HTR-8/SVneo (cell line): ENCODE measurements at places on chromosomes 6 and 20.
A peak's percentile ranks its signal among the peaks of the same experiment; 100 is the strongest.

GRCh38 chr20:45087814-45088213 lies 13.1 kb downstream of the KCNS1 start:
- DNase-seq: no peak

DNA sequence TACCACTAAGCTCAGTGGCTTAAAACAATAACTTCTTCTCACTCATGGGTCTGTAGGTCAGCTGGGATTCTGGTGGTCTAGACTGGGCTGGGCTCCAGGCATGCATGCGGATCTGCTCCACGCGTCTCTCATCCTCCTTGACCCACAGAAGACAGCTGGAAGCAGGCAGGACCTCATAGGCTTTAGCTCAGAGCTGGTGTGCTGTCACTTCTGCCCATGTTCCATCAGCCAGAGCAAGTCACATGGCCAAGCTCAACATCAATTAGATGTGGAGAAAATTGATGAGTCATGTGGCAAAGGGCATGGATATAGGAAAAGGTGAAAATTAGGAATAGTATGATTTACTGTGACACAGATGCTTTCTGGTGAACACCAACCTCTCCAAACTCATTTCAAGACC lies 57.4 kb upstream of the PSMF1 start:
- no peak for DNase-seq

GRCh38 chr20:20211274-20211987 lies 156.5 kb upstream of the INSM1 start:
- no peak for DNase-seq

- peak; percentile 85 for DNase-seq
Observed at GRCh38 chr6:169070506-169071176, 183.0 kb downstream of the THBS2 start.

- no peak for DNase-seq
Observed at GRCh38 chr6:169271158-169271876, 17.7 kb upstream of the THBS2 start.

DNA sequence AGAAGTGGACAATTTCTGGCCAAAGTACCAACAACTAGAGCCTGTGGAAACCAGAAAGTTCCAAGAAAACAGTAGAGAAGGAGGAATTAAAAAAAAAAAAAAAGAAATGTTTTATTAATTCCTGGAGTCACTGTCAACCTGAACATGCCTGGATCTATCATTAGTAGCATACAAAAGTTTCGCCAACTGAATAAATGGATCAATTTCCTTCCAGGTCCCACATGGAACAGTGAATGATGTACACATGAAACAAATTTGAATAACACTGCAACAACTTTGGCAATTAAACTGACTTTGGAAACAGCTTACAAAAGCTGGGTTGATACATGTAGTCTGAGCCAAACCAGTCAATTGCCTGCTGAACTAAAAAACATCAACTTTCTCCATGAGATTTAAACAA lies 90.0 kb upstream of the HMGCLL1 start:
- DNase-seq: no peak

DNA sequence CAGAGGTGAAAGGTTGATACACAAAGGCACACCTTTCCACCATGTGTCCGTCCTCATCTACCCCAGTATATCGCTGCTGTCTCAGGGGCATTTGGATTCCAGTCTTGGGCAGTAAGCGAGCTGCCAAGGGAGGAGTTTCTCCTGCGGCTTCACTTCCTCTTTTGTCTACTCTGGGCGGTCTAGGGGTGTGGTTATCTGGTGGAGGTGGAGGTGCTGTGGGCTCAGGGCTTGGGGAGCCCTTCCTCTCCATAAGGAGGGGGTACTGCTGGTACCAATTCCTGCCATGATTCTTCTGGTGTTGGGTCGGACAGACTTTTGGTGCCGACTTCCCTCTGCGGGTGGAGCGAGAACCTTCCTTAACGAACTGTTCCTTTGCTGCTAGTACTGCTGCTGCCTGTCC lies 31.9 kb upstream of the FABP7 start:
- DNase-seq: no peak
